ENCODE measurements at places on chromosomes 16 and 17. TPM values are rescaled to one million over a fixed set of nuclear protein-coding genes. Genes with fewer than 3 reads are reported as not detected.

BCL6B gene
- 27.0 TPM for polyA plus RNA-seq

SOX15 gene
- 5.6 TPM for polyA plus RNA-seq

KCNJ18 gene
- polyA plus RNA-seq, result not detected

DNA sequence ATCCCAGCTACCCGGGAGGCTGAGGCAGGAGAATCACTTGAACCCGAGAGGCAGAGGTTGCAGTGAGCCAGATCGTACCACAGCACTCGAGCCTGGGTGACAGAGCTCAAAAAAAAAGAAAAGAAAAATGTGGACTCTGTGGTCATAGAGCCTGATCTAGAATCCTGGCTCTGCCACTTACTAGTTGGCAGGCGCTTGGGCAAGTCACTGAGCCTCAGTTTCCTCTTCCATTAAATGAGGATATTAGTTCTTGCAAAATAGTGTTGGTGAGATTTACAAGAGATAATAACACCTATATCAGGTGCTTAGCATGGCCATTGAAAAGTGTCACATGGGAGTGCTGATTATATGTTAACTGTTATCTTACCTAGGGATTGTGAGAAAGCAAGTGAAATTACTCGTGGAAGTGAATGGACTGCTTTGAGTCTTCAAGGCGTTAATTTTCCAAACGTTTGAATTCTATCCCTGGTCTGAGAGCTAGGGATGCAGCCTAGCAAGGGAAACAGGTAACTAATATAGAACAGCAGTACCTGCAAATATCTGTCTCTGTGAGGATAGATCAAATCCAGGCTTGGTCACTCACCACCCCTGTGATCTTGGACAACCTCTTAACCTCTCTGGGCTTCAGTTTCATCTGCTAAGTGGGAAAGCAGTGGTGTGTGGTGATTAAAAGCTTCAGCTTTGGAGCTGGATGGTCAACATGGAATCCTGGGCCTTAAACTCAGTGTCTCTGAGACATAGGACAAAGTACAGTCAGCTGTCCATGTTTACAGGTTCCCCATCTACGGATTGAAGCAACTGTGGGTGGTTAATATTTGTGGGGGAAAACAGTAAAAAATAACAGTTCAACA lies 953 bp upstream of the NSMCE1 start:
- no peak for DNase-seq

GRCh38 chr17:37701496-37701898 lies 43.4 kb downstream of the HNF1B start:
- no peak for DNase-seq

DNA sequence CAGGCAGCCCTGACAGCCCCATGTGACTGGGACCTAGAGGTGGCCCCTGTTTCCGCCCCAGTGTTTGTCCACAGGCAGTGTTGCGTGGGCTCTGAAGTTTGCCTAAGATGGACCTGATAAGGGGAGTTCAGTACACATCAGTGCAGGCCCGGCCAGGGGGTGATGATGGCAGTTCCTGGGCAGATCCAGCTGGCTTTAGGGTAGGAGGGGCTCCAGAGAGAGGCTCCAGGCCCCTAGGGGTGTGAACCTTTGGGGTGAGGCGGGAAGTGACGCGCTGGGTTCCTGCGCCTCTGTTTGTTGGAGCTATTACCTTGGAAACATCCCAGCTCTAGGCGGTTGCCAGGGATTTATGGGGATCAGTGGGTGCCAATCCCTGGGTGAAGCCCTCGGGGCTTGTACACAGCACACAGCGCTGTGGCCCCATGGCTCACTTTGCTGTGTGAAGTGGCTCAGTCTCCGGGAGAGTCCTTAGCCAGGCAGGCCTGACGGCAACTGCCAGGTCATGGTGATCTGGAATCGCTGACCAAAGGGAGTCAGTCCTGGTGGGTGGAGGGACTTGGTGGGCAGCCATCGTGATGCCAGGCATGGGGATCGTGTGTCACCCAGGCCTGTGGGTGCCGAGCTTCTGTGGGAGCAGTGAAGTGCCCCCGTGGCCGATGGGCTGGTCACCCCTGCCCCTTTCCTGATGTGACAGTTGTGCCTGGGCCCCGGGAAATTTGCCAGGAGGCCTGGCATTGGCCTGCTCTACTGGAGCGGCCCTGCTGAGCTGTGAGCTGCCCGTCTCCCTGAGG lies 146.1 kb downstream of the SEC14L1 start:
- DNase-seq, result no peak

DNA sequence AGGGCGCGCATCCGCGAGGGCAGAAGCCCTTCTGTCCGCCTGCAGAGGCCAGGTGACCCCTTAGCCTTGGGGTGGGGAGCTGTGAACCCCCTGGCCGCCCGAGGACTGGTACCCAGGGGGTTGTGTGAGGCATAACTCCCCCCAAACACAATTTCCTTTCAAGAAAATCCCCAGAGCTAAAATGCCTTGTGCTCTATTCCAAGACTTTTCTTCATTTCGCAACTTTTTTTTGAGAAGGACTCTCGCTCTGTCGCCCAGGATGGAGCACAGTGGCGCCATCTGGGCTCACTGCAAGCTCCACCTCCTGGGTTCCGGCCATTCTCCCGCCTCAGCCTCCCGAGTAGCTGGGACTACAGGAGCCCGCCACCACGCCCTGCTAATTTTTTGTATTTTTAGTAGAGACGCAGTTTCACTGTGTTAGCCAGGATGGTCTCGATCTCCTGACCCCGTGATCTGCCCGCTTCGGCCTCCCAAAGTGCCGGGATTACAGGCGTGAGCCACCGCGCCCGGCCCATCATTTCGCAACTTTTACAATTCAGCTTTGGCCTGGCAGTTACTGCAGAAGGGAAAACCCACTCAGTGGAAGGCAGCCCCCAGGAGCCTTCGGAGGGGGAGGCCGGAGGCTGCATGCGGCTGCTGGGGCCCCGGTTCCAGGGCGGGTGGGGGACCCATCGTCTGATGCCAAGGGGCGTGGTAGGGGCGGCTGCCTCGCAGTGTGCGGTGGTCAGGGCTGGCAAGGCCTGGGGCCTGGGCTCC lies 963 bp upstream of the APRT start:
- DNase-seq, result no peak

DNA sequence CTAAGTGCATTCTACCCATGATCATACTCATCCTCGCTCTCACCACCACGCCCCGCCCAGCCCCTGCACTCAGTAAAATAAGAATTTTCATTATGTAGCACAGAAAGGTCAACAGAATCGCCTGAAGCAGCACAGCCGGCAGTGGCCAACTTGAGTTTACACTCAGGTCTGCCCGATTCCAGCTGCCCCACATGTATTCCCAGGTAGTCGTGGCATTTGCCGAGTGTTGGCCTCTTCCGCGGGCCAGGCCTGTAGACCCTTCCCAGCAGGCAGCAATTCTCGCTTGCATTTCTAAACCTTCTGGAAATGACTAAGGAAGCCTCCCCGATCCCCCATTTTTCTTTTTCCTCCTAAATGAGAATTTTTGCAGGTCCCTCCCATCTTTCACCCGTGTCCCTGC lies 609 bp downstream of the CNGB1 start:
- no peak for DNase-seq

ZFP3 gene
- polyA plus RNA-seq, result 15.7 TPM

GRCh38 chr17:57762452-57763395 lies 17.6 kb upstream of the CCDC182 start:
- no peak for DNase-seq

DNA sequence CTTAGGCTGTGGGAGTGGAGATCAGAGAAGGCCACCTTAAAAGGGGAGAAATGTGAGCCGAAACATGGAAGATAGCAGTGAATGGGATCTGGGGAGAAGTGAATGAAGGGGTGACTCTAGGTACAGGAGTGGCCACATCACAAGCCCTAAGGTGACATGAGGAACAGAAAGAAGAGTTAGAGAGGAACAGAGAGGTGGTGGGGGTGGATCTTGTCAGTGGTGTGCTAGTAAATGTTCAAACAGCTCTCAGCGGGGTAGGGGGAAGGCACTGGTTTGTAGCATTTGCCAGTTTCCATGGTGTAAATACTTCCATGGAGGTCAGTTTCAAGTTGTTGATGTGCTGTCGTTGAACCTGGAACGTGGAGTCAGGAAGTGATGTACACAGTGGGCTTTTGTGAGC lies 90.8 kb downstream of the SDR42E1 start:
- DNase-seq, result no peak

CCDC144A gene
- polyA plus RNA-seq, result 6.0 TPM

DNA sequence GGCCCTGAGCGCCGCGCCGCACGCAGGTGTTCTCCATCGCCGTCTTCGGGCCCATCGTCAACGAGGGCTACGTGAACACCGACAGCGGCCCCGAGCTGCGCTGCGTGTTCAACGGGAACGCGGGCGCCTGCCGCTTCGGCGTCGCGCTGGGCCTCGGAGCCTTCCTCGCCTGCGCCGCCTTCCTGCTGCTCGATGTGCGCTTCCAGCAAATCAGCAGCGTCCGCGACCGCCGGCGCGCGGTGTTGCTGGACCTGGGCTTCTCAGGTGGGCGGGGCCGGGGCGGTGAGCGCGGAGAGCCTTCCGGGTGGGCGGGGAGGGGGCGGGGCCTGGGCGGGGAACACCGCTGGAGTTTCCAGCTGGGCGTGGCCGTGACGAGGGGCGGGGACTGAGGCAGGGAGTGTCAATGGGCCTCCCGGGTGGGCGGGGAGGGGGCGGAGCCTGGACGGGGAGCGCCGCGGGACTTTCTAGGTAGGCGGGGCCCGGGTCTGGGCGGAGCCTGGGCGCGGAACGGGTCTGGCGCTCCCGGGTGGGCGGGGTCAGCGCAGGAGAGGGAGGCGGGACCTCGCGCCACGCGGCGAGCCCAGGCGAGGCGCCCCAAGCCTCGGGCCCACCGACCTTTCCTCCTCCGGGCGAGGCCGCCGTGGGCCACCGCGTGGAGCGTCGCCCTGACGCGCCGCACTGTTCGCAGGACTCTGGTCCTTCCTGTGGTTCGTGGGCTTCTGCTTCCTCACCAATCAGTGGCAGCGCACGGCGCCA lies 2.4 kb downstream of the SYNGR3 start:
- peak; percentile 70 for DNase-seq

GRCh38 chr17:16915752-16916556 lies 56.0 kb downstream of the TNFRSF13B start:
- DNase-seq, result no peak

CDRT4 gene
- 1.9 TPM for polyA plus RNA-seq

RFFL gene
- 17.8 TPM for polyA plus RNA-seq

DNA sequence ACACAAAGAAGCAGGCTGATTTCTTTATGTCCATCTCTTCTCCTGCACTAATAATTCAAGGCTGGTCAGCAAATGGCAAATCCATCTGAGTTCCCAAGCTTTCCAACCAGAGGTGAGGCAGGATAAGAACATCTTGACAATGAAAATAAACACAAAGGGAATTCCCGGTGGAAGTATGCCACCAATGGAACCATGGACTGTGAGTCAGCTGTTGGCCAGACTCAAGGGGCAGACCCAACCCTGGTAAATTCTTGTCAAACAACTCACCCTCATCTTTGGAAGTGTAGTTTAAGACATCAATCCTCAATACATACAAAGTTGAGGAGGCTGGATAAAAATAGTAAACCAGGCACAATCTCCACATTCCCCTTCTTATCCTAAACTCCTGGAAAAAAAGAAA lies 74.3 kb upstream of the CES5A start:
- DNase-seq, result no peak

GAS2L2 gene
- polyA plus RNA-seq, result not detected

SDK2 gene
- polyA plus RNA-seq, result 8.8 TPM

PHOSPHO1 gene
- 1.4 TPM for polyA plus RNA-seq

FHOD1 gene
- polyA plus RNA-seq, result 52.4 TPM

SLC16A5 gene
- polyA plus RNA-seq, result 32.4 TPM

DNA sequence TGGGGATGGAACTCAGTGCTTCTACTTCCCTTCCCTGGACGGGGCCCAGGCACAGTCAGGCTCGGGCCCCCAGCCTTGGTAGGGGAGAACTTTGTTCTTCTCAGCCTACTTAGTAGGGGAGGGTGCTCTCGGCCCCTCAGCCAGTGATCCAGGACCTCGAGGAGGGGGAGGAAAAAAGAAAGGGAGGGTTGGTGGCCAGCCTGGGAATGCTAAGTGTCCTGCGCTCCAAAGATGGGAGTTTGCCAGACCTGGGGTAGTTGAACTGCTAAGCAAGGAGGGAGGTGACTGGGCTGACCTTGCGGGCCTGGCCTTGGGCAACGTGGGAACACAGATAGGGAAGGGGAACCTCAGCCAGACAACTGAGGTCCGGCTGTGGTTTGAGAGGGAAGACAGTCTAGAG lies 12.2 kb downstream of the ADGRG1 start:
- no peak for DNase-seq

- DNase-seq, result no peak
Measured at GRCh38 chr17:34081269-34081668, 173.8 kb upstream of the CCL2 start.

- no peak for DNase-seq
Measured at GRCh38 chr17:71986886-71987285, 133.9 kb upstream of the SOX9 start.

NPIPB2 gene
- 0.65 TPM for polyA plus RNA-seq

DNA sequence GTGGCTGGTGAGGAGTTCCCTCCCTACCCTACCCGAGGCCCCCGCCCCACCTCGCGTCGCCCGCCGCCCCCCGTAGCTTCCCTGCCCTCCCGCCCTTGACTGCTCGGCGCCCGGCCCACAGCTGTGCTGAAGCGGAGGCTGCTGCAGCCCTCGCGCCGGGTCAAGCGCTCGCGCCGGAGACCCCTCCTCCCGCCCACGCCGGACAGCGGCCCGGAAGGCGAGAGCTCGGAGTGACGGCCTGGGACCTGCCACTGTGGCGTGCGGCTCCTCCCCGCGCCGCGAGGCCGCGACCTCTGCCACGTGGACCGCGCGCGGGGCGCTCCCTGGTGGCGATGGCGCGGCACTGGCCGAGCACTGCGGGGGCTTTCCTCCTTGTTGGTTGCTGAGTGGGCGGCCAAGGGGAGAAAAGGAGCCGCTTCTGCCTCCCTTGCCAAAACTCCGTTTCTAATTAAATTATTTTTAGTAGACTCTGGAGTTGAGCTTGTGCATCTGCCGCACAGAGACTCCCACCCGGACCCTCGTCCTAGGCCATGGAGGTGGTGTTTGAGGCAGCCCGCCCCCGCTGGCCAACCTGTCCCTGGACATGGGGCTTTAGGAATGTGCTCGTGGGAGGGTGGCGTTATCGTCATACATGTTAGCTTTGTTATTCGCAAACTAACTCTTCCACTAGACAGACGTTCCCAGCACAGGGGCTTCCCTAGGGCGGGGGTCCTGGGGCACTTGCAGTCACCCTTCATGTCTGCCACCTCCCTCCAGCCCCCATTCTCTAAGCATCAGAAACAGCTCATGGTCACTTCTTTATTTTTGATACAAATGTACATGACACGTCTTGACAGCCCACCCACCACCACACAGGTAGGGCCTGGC lies 4.4 kb downstream of the TP53I13 start:
- no peak for DNase-seq

PCTP gene
- 27.7 TPM for polyA plus RNA-seq

- no peak for DNase-seq
Measured at GRCh38 chr16:67148656-67149275, 2.0 kb downstream of the B3GNT9 start.

MAF gene
- polyA plus RNA-seq, result 55.9 TPM

RNU2-1 gene
- polyA plus RNA-seq, result 2.3 TPM

- no peak for DNase-seq
Measured at GRCh38 chr17:66527335-66527734, 224.9 kb downstream of the PRKCA start.

GRCh38 chr16:16073001-16073545 lies 123.7 kb downstream of the ABCC1 start:
- no peak for DNase-seq

All from left renal cortex interstitium (tissue), 4 donors.